ENCODE measurements at places on chromosomes 1 and 21.

GRCh38 chr21:34574601-34575529 lies 40.0 kb downstream of the RCAN1 start:
- no peak for DNase-seq

DNA sequence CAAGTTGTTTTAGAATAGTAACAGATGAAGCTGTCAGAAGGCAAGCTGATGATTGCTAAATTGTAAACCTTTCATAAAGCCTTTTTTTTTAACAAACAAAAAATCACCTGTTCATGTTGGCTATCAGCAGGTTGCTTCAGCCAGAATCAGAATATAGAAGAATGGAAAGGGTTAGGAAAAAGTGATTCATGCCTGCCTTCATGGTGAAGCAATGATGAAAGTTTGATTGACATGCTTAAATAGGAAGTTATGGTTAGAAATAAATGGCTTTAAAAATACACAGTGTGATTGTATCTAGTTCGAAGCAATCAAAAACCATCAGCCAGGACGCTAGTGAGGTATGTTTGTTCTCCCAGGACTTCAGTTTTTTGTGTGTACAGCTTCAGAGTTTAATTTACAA lies 37.9 kb downstream of the GABPA start:
- no peak for DNase-seq

- no peak for DNase-seq
Observed at GRCh38 chr1:55816456-55817426, 601.6 kb upstream of the USP24 start.

DNA sequence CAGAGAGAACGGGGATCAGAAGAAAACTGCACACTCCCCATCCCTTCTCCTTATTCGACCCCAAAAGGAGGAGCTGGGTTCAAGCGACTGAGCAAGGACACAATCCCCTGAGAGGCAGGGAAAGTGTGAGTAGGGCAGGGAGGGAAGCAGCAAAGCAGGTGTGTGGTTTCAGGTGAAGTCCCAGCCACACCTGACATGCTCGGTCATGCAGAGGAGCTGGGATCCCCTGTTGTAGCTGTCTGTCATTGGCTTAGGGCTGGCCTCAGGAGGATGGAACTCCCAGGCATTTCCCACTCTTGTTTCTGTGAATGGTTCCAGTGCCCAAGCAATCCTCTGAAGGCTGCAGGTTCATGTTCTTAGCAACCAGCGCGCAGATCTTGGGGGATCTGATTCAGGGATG lies 150.7 kb downstream of the DSCAM start:
- no peak for DNase-seq

GRCh38 chr1:158969855-158970254 lies 38.5 kb downstream of the PYHIN1 start:
- DNase-seq: no peak
